Endodermal cell (in vitro differentiated cells): ENCODE measurements at places on chromosomes 7 and 10. TPM values are rescaled to one million over a fixed set of nuclear protein-coding genes. Genes with fewer than 3 reads are reported as not detected.
A peak's percentile ranks its signal among the peaks of the same experiment; 100 is the strongest.

DNA sequence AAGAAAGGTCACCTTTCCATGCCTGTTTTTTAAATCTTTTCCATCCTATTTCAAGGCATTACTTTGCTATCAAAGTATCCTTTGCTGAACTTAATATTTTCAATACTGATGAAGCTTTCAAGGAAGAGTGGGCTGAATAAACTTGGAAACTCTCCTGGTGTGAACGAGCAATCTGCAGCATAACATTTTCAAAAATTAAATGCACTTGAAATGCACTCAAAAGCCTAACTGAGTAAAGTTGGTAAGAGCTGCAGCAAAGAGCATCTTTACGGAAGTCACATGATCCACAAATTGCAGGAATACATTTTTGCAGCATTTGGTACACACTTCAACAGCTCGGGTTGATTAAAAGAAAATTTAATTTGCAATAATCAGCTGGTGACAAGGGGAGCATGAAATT is 367.3 kb downstream of the PHTF2 start:
- no peak for DNase-seq
- H3K27ac ChIP-seq, result no peak overlapping the region
- no peaks in the 10 kb centered on the region for H3K36me3 ChIP-seq
- H3K27me3 ChIP-seq, result no peaks in the 10 kb centered on the region

RASSF4 gene
- total RNA-seq, result 11.7 to 14.8 TPM (median 14.1 TPM) in 3 replicates

- no peaks in the 10 kb centered on the region for H3K36me3 ChIP-seq
- no peaks in the 10 kb centered on the region for H3K27me3 ChIP-seq
- peaks cover 5% of the 10 kb centered on the region for H3K4me1 ChIP-seq
- no peak overlapping the region for H3K27ac ChIP-seq
- H3K4me3 ChIP-seq, result no peak overlapping the region
Measured at GRCh38 chr7:14837216-14837615, 65.3 kb downstream of the DGKB start.

ADRB1 gene
- total RNA-seq, result 0.12 TPM in 1 of 3 replicates, not detected in the others

NEBL gene
- total RNA-seq, result 52.9 and 61.6 TPM in 2 replicates

DNA sequence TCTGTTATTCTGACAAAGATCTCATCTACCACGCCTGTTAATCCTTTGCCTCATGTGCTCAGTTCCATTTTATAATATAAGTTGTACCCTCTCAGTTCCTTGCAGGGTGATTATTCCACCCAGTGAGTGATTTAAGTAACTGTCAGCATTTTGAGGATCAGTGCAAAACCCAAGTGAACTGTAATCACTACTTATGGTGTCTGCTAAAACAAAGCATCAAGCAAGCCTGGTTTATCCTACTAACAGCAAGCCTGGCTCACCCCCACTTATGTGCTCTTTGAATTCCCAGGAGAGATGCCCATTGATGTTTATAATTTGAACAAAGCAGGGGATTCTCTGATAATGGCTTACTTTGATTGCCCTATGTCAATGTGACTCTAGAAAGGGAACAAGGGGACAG is 186.8 kb upstream of the LRGUK start:
- H3K27ac ChIP-seq, result no peak overlapping the region
- H3K27me3 ChIP-seq, result no peaks in the 10 kb centered on the region
- DNase-seq, result no peak
- H3K4me1 ChIP-seq, result no peaks in the 10 kb centered on the region
- no peak overlapping the region for H3K4me3 ChIP-seq
- peaks cover 7% of the 10 kb centered on the region for H3K36me3 ChIP-seq

DNA sequence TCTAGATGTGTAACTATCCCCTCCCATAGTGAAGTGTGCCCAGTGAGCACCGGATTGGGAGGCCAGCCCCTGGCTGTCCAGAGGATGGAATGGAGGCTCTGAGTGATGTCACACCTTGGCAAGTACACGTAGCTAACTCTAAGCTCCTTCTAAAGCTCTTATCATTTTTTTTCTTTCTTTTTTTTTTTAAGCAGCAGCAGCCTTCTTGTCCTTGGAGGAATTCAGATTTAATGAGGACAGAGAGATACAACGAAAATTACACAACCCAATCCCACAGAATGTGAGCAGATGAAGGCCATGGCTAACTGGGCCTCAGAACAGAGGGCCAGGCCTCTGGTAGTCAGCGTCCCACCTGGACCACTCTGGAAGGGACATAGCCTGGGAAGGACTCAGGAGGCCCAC is 11.3 kb downstream of the TNS3 start:
- no peaks in the 10 kb centered on the region for H3K27me3 ChIP-seq
- peaks cover 10% of the 10 kb centered on the region for H3K4me1 ChIP-seq
- DNase-seq, result no peak
- H3K4me3 ChIP-seq, result no peak overlapping the region

KLF6 gene
- total RNA-seq, result 57.0 to 97.3 TPM (median 59.0 TPM) in 3 replicates

GRCh38 chr10:100419911-100420449 is 42.8 kb upstream of the WNT8B start:
- H3K27ac ChIP-seq, result no peak overlapping the region
- no peak for DNase-seq
- H3K4me3 ChIP-seq, result no peak overlapping the region

- no peak overlapping the region for H3K4me3 ChIP-seq
- DNase-seq, result no peak
- H3K27ac ChIP-seq, result no peak overlapping the region
- H3K36me3 ChIP-seq, result no peaks in the 10 kb centered on the region
- no peaks in the 10 kb centered on the region for H3K27me3 ChIP-seq
Measured at GRCh38 chr10:88317099-88317498, 266.0 kb downstream of the RNLS start.

OR2A7 gene
- 2.4 to 4.3 TPM (median 3.8 TPM) in 3 replicates for total RNA-seq

PIK3CG gene
- 0.11 TPM in 2 replicates for total RNA-seq

PILRA gene
- 12.2 to 17.4 TPM (median 12.8 TPM) in 3 replicates for total RNA-seq

PSD gene
- total RNA-seq, result 2.8 and 4.2 TPM in 2 replicates

GNG11 gene
- total RNA-seq, result 1.9 to 3.2 TPM (median 3.1 TPM) in 3 replicates

DYDC2 gene
- total RNA-seq, result 1.9 and 2.3 TPM in 2 replicates

- H3K36me3 ChIP-seq, result peaks cover 89% of the 10 kb centered on the region
- DNase-seq, result no peak
- no peaks in the 10 kb centered on the region for H3K27me3 ChIP-seq
- H3K4me1 ChIP-seq, result peaks cover 5% of the 10 kb centered on the region
- H3K27ac ChIP-seq, result no peak overlapping the region
Measured at GRCh38 chr7:135601182-135601581, 43.5 kb downstream of the NUP205 start.

DNA sequence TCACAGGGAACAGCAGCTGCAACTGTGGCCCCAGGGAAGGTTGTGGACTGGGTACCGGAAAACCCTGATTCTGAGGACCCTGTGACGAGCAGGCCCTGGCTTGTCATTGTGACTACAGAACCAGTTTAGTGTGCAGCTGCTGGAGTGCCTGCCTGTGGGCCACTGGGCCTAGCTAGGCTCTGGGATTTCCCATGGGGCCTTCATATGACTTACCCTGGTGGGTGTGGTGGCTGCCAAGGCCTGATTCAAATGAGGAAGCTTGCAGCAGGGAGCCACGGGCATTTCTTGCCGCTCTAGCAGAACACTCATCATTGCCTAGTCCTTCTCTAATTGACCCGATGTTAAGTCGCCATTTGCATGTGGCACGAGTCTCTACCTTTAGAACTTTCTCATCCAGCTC is 14.7 kb upstream of the CAMK2G start:
- peaks cover 12% of the 10 kb centered on the region for H3K4me1 ChIP-seq
- peak; percentile 66 for DNase-seq
- no peak overlapping the region for H3K4me3 ChIP-seq

- peaks cover 2% of the 10 kb centered on the region for H3K4me1 ChIP-seq
- no peak overlapping the region for H3K27ac ChIP-seq
- H3K4me3 ChIP-seq, result no peak overlapping the region
- H3K27me3 ChIP-seq, result no peaks in the 10 kb centered on the region
- DNase-seq, result no peak
Measured at GRCh38 chr7:91949221-91950009, 8.8 kb downstream of the AKAP9 start.

AS3MT gene
- total RNA-seq, result 20.2 to 22.6 TPM (median 20.9 TPM) in 3 replicates

DNA sequence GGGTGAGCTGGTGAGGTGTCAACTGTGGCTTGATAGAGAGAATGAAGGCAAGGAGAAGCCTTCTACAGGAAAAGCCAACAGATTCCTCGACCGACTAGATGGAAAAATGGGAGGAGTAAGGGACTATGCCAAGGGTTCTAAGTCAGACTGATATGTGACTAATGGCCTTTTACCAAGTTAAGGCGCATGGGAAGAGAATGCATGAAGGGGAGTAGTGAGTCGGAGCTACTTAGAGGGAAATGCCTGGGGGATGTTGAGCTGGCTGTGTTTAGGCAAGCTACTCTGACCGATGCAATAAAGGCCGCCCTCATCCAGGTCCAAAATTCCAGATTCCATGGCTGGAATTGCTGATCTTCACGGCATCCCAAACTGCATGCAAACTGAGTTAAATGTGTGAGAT is 48.2 kb downstream of the APBB1IP start:
- no peaks in the 10 kb centered on the region for H3K36me3 ChIP-seq
- no peak for DNase-seq
- no peak overlapping the region for H3K27ac ChIP-seq
- H3K4me3 ChIP-seq, result no peak overlapping the region
- H3K27me3 ChIP-seq, result no peaks in the 10 kb centered on the region

C10orf95 gene
- 0.40 to 0.93 TPM (median 0.61 TPM) in 3 replicates for total RNA-seq

DNA sequence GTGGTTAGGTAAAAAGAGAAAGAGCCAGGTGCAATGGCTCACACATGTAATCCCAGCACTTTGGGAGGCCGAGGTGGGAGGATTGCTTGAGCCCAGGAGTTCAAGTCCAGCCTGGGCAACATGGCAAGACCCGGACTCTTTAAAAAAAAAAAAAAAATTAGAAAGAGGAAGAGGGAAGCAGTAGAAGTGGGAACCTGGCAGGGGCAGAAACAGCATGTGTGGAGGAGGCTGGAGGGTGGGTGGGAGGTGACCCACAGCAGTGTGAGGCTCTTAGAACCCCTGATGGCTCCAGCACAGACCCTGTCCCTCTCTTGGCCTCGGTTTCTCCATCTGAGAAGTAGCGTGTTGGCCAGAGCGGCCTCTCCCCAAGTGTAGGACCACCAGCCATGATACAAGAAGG is 4.9 kb upstream of the CCL24 start:
- no peaks in the 10 kb centered on the region for H3K36me3 ChIP-seq
- DNase-seq, result no peak
- no peaks in the 10 kb centered on the region for H3K4me1 ChIP-seq
- H3K4me3 ChIP-seq, result no peak overlapping the region

GRCh38 chr10:78316451-78316931 is 282.8 kb downstream of the RPS24 start:
- peak; percentile 28 for DNase-seq
- no peaks in the 10 kb centered on the region for H3K27me3 ChIP-seq
- no peak overlapping the region for H3K27ac ChIP-seq
- H3K36me3 ChIP-seq, result no peaks in the 10 kb centered on the region
- no peak overlapping the region for H3K4me3 ChIP-seq

DNA sequence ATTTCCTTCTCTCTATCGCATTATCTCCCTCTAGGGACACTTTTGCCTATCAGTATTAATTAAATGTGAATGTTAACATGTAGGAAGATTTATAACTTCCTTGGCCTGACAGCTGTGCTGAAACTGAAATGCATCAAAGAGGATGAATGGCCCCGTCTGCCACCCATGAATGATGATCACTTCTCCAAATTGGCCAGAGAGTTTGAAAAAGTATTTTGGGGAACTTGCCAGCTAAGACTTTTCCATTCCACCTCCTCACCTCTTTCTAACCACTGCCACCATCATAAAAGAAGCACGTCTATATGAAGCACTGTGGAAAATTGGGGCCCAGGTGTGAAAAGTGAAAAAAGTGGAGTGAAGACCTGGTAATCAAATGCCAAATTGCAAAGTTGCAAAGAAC is 25.4 kb upstream of the ST8SIA6 start:
- no peaks in the 10 kb centered on the region for H3K4me1 ChIP-seq
- no peak overlapping the region for H3K27ac ChIP-seq
- H3K36me3 ChIP-seq, result no peaks in the 10 kb centered on the region
- no peaks in the 10 kb centered on the region for H3K27me3 ChIP-seq

DNA sequence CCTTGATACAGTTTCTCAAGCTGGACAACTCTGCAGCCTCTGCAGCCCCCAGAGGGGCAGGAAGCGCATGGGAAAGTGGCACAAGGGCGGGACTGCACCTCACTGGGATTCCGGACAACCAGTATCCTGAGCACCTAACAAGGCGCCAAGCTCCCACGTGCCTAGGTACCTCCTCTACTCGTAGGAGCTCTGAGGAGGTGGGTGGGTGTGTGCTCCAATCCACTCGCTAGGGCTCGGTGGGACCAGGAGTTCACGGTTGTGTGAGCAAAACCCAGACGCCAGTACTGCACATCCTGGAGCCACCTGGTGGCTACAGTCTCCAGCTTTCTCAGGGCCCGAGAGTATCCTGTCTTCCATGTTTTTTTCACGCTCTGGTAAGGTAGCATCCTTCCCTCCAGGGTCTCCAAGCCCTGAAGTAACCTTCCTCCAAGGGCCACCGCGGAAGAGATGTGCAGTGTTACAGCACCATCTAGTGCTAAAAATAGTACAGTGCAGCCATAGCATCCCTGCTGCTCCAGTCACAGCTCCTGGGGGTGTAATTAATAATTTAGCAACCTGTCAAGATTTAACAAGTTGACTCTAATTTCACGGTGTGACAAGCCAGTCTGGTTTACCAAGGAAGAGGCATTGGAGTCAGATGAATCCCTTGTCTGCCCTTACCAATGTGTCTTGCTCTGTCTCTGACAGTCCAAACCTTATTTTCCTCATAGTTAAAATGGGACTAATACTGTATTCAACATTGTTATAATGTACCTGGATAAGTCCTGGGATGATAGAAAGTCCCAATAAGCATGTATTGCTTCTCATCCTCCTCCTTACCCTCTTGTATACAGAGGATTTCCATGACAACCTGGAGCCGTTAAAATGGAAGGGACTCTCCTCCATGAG is 70.4 kb downstream of the HERPUD2 start:
- H3K4me1 ChIP-seq, result no peaks in the 10 kb centered on the region
- DNase-seq, result peak; percentile 85
- H3K4me3 ChIP-seq, result no peak overlapping the region

- no peaks in the 10 kb centered on the region for H3K36me3 ChIP-seq
- H3K4me3 ChIP-seq, result no peak overlapping the region
- H3K27me3 ChIP-seq, result no peaks in the 10 kb centered on the region
- peak; percentile 62 for DNase-seq
- no peaks in the 10 kb centered on the region for H3K4me1 ChIP-seq
- peak overlapping the region; percentile 97 for H3K27ac ChIP-seq
Measured at GRCh38 chr10:3500408-3500856, 284.6 kb downstream of the KLF6 start.

DNA sequence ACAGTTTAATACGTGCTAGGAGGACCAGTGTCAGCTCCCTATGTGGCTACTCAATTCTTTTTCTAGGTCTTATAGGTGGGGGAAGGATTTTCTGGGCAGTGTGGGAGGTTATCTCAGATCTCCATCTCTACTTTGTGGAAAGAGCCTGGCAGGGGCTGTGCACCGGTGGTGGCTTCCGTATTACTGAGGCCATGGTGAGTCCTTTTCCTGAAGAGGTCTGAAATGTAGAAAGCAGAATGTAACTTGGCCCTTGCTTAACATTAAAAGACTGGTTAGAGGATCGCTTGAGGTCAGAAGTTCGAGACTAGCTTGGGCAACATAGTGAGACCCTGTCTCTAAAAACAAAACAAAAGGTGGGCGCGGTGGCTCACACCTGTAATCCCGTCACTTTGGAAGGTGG is 2.7 kb upstream of the TPST1 start:
- no peaks in the 10 kb centered on the region for H3K27me3 ChIP-seq
- no peaks in the 10 kb centered on the region for H3K4me1 ChIP-seq
- DNase-seq, result no peak
- no peak overlapping the region for H3K4me3 ChIP-seq
